ENCODE measurements at places on chromosomes 3 and 15. TPM values are rescaled to one million over a fixed set of nuclear protein-coding genes. Genes with fewer than 3 reads are reported as not detected.

The MCF2L2 gene
- total RNA-seq = 0.64 TPM

DNA sequence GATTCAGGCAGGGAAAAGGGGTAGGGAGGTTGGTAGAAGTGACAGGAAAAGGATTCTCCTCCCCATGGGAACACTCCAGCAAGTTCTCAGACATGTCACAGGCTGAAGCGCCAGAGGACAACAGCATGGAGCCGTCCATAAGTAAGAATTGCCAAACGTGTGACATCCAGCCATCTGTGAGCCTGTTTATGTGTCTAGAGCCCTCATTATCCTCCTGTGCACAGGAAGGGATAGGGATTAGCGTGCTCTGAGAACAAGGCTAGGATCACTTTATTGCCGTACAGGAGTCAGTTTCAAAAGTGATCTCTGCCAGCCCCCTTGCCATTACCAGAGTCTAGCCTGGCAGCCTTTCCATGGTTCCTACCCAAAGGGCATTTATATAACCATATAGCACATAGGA is 549.5 kb downstream of the NTRK3 start:
- no peak for DNase-seq

DNA sequence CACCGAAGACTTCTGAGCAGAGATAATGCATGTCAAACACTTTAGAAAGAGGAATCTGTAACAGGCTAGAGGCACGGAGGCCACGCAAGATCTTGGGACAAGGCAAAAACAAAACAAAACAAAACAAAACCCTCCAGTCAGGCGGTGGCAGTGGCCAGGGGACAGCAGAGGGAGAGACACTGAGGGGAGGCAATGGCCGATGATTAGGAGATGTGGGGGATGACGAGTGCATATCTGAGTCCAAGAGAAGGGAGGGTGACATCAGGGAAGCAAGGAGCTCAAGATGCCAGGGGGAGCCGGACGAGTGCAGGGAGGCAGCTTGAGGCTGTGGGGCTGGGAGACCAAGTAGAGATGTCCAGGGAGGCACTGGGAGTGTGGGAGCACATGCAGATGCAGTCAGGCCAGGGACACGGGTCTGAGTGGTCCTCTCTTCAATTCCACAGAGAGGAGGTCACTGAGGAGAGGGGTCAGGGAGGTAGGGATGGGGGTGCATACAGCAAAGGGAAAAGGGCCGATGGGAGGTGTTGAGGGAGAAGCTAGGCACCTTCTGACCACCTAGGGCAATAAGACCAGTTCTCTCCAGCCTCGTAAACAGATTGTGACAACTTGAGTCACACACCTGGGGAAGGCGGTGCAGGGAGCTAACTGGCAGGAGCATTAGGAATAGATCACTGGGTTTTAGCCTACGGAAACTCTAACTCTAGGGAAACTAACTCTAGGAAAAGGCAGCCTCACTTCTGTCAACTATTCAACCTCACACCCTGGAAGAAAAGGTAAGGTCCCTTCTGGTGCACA is 29.6 kb downstream of the SLCO2A1 start:
- DNase-seq = no peak

- DNase-seq = peak; percentile 45
Measured at GRCh38 chr3:98893740-98894139, 7.8 kb downstream of the DCBLD2 start.

- DNase-seq = no peak
Measured at GRCh38 chr15:70301396-70301795, 203.7 kb upstream of the TLE3 start.

Measured in fibroblast of villous mesenchyme (primary cell).